ENCODE measurements at places on chromosomes 12 and 14. TPM values are rescaled to one million over a fixed set of nuclear protein-coding genes. Genes with fewer than 3 reads are reported as not detected.
A peak's percentile ranks its signal among the peaks of the same experiment; 100 is the strongest.

- H3K27me3 ChIP-seq = peaks cover 4% of the 10 kb centered on the region
- H3K27ac ChIP-seq = no peak overlapping the region
- no peak overlapping the region for H3K4me3 ChIP-seq
- no peak for DNase-seq
- H3K36me3 ChIP-seq = peaks cover 63% of the 10 kb centered on the region
- H3K4me1 ChIP-seq = 0 out of 2 replicates have a peak, but pooled peaks cover 4% of the 10 kb centered on the region
Observed at GRCh38 chr12:126907900-126908764, 1358.8 kb upstream of the TMEM132C start.

- no peak overlapping the region for H3K27ac ChIP-seq
- no peaks in the 10 kb centered on the region for H3K27me3 ChIP-seq
- no peaks in the 10 kb centered on the region for H3K36me3 ChIP-seq
- no peak for DNase-seq
- no peaks in the 10 kb centered on the region for H3K4me1 ChIP-seq
Observed at GRCh38 chr14:44341116-44341515, 166.0 kb downstream of the FSCB start.

DNA sequence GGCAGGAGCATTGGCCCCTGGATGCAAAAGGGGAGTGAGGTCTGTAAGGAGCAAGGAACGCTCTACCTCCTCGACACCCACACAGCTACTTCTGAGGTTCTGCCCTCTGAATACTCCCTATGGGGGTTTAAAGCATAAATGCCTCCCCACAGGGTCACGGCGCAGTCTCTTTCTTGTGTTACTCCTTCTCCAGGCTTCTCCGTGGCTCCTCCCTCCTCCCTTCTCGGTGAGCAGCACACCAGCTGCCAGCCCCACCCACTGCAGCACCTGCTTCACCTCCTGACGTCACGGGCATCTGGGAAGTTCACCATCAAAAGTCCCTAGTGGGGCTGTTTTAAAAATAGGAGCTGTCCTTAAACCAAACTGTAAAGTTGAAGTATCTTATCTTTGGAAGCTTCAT is 67.3 kb downstream of the SPTB start:
- H3K27ac ChIP-seq = no peak overlapping the region
- peak overlapping the region; percentile 43 for H3K4me3 ChIP-seq
- no peaks in the 10 kb centered on the region for H3K36me3 ChIP-seq
- DNase-seq = peak; percentile 73
- no peaks in the 10 kb centered on the region for H3K27me3 ChIP-seq

GRCh38 chr12:106288494-106289195 is 13.9 kb upstream of the TCP11L2 start:
- no peaks in the 10 kb centered on the region for H3K4me1 ChIP-seq
- H3K36me3 ChIP-seq = no peaks in the 10 kb centered on the region
- no peak for DNase-seq
- no peaks in the 10 kb centered on the region for H3K27me3 ChIP-seq

DNA sequence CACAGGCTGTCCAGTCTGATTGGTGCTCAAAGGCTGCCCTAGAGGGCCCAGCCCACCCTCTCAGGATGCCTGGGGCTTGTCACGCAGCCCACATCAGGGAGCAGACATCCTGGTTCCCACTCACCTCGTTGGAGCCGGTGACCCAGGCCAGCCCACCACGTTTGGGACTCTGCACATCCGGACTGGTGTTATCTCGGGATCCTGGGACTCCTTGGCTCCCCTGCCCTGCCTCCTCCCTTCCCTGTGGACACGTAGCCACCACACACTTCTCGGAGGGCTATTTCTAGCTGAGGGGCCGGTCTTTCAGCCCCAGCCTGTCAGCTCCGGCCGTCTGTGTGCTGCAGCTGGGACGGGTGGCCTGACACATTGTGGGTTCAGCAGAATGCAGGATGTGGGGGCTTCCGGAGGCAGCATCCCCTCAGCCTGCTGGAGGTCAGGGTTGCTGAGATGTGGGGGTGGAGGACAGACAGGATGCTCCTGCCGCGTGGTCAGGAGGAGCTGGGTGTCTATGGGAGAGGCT is 12.8 kb upstream of the FGF23 start:
- H3K27ac ChIP-seq = no peak overlapping the region
- no peaks in the 10 kb centered on the region for H3K36me3 ChIP-seq
- H3K27me3 ChIP-seq = peaks cover 10% of the 10 kb centered on the region
- no peak overlapping the region for H3K4me3 ChIP-seq
- no peak for DNase-seq
- no peaks in the 10 kb centered on the region for H3K4me1 ChIP-seq

DNA sequence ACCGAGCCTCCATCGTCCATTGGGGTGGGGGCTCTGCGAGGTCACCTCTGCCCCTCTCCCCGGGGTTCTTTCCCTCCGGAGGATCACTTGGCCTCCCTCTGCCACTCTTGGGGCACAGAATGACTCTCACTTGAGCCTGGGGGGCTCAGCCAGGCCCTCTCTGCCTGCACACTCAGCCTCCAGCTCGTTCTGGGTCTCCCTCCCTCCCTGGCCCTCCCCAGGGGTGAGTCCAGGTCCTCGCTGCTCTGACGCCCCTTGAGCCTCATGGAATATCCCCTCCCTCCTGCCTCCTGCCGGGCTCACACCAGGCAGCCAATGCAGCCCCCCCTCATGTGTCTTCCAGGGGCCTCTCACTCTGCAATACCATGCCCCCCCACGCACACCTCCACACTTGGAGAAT is 17.7 kb upstream of the SFSWAP start:
- no peak for DNase-seq
- H3K4me3 ChIP-seq = no peak overlapping the region
- no peaks in the 10 kb centered on the region for H3K36me3 ChIP-seq
- no peaks in the 10 kb centered on the region for H3K4me1 ChIP-seq

DNA sequence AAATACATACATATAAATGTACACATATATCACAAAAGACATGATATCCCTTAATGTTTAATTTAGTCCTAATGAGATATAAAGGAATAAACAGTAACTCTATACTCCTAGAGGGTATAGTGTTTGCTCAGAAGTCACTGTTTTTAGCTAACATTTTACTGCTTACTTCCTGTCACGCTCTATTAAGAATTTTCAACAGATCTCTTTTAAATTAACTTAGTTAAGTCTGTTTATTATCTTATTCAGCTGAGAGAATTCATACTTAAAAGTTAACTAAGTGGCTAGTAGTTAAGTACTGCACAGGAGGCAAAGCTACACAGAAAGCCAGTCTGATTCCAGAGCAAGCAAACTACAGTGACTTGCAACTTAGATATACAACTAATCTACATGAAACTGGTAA is 39.9 kb downstream of the GXYLT1 start:
- no peak for DNase-seq
- no peak overlapping the region for H3K27ac ChIP-seq
- H3K27me3 ChIP-seq = no peaks in the 10 kb centered on the region
- H3K36me3 ChIP-seq = peaks cover 12% of the 10 kb centered on the region
- no peaks in the 10 kb centered on the region for H3K4me1 ChIP-seq
- no peak overlapping the region for H3K4me3 ChIP-seq

IFNG-AS1 gene
- total RNA-seq = not detected

CLEC4A gene
- not detected for total RNA-seq

All from WTC11 (cell line).